GM12878 (cell line): ENCODE measurements at places on chromosomes 4 and X.

DNA sequence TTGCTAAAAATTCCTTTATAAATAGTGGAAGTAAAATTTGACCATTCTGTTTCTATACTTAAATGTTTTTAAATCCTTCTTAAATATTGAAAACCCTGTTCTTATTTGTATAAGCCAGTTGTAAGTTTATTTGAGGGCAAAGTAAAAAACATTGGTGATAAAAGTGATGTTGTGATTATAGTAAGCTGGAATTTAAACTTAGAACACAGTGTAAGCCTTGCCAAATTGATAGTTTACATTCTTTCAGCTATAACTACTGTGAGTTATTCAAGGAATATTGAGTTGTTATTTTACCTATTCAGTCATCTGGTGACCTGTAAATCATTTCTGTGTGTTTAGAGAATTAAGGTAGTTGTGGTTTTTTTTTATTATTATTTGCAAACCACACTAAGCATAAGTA is 9.6 kb downstream of the YY2 start:
- DNase-seq: no peak

GRCh38 chr4:64105903-64106302 is 303.3 kb downstream of the TECRL start:
- no peak for DNase-seq

DNA sequence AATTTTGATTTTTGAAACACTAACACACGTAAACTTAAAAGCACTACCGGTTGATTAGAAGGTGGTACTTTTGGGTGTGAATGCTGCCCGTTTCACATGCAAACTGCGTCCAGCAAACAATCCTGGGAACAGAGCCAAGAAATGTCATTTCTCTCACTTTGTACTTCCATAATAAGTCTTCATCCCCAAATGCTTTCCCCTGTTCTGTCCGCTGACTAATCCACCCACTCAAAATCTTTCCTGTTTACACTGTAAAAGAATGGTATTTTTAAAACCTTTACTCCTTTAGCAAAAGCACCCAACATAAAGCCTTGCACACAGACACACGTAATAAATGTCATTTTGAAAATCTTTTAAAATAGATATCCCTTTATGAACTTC is 39.1 kb upstream of the PDLIM5 start:
- no peak for DNase-seq

GRCh38 chrX:54180403-54180802 is 2.7 kb downstream of the FAM120C start:
- DNase-seq: no peak
